ENCODE measurements at places on chromosomes 2 and 18. TPM values are rescaled to one million over a fixed set of nuclear protein-coding genes. Genes with fewer than 3 reads are reported as not detected.
A peak's percentile ranks its signal among the peaks of the same experiment; 100 is the strongest.

DNA sequence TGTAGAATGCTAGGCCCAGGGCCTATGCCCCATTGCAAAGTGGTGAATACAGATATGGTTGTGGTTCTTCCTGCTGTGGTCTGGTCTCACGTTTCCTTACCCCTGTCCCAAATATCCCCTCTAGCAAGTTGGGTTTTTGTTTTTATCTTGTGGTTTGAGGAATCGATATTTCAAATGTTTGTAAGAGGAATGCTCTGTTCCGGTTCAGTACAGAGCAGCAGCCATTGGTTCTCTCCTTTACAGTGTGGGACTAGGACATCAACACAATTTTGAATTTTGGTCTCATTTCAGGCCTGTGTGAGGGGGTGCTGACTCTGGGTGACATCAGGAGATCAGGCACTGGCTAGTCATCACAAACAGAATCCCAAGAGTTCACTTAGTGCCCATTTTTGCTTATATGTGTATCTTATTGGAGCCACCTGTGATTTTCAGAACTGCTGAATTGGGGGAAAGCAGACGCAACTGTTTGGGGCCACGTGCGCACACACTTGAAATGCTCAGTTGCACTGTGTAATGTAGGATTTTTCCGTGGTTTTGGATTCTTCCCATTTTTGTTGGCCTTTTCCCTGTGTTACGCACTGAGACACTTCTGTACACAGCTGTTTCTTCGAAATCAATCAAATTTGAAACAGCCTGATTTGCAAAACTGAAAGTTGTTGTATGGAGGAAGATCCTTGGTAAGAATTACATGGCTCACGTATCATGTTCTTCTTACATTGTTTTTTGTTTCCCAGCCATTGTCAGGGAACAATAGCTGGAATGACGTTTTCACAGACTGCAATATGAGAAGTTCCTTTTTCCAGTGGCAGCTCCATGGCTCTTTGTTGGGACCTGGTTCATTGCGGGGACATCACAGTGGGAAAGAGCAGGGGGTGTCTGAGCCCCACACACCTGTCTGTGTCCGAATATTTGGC is 8.6 kb downstream of the SH3BP4 start:
- no peak for DNase-seq
- peak overlapping the region; percentile 29 for H3K27ac ChIP-seq
- no peaks in the 10 kb centered on the region for H3K4me1 ChIP-seq
- no peaks in the 10 kb centered on the region for H3K27me3 ChIP-seq

- H3K27me3 ChIP-seq = no peaks in the 10 kb centered on the region
- no peak overlapping the region for H3K27ac ChIP-seq
- no peak overlapping the region for H3K4me3 ChIP-seq
- DNase-seq = no peak
These were observed 204.0 kb downstream of the PARD3B start for GRCh38 chr2:204749319-204749718.

- H3K4me3 ChIP-seq = no peak overlapping the region
- H3K4me1 ChIP-seq = no peaks in the 10 kb centered on the region
- no peaks in the 10 kb centered on the region for H3K36me3 ChIP-seq
These were observed 191.9 kb upstream of the FN1 start for GRCh38 chr2:215627771-215628170.

FIGN gene
- total RNA-seq = 5.0 TPM

TRAK2 gene
- total RNA-seq = 35.4 TPM

- DNase-seq = no peak
- H3K27ac ChIP-seq = no peak overlapping the region
- H3K4me3 ChIP-seq = no peak overlapping the region
- H3K36me3 ChIP-seq = no peaks in the 10 kb centered on the region
These were observed 59.9 kb upstream of the CYRIA start for GRCh38 chr2:16725549-16725948.

FN1 gene
- total RNA-seq = 74.9 TPM
